ENCODE measurements at places on chromosomes 2 and 18.

DNA sequence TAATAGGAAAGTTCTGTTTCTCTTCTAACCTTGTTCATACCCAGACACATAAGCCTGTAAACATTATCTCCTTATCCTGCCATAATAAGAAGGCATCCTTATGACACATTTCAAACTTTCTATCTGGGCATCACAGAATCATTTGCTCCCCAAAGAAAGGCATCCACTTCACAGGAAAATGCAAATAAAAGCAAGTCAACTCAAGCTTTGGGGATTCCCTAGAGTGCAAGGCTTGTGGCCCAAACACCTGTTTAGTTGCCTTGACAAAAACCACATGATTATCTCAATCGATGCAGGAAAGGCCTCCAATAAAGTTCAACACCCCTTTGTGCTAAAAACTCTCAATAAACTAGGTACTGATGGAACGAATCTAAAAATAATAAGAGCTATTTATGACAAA lies 195.7 kb upstream of the GALNT5 start:
- DNase-seq = no peak

DNA sequence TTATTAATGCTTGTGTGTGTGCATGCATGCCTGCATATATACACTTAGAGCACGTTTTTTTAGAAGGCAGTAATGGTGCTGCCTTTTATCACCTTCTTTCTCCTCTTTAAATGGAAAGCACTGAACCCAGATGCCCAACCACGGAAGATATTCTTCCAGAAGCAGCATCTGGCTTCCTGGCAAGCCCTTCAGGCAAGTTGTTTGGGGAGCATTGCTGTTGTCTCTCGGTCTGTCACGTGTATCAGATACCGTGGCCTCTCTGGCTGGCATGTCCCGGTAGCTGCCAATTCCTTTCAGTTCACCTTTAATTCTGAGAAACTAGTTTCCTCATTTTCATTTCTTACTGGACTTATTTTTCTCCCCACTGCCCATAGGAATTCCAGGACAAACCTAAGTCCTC lies 587.8 kb downstream of the ARHGAP15 start:
- no peak for DNase-seq

DNA sequence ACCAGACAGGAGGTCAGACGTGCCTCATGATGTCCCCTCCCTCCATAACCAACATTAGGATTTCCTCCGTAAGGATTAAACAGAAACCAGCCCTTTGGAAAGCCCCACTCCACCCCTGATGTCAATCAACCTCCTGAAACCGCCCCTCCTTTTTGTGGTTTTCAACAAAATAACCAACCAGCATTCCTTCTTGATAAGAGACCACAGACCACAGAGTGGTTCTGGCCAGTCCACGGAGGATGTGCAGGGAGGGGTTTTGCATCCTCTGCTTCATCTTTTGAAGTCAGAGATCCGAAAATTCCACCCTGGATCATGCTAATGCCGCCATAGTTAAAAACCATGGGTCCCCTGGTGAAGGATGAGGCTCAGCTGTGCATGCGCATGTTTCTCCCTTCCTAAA lies 180.0 kb upstream of the CCDC150 start:
- no peak for DNase-seq

- DNase-seq = no peak
These were observed 390.7 kb downstream of the METTL4 start for GRCh38 chr18:2180586-2180985.

DNA sequence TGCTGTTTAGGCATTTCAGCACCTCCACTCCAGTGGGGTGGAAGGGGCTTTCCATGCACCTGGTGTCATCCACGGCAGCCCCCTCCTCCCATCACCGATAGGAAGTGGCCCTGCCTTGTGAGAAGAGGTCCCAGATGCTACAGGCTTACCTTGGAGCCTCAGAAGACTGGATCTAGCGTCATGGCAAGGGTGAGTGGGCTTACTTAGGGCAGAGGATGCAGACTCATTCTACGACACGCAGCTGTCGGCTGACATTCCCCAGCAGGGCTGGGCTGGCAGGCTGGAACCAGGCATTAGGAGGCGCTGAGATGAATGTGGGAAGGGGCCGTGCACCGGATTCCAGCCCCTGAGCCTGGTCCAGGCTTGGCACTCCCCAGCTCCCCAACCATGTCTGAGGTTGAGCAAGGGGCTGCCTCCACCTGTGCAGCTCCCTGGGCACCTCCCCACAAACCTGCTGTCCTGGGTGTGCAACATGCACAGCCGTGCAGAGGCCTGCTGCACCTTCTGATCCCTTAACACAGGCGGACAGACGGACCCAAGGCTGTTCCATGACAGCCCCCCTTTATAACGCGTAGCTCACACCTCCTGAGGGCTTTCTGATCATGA lies 1.7 kb upstream of the PRLH start:
- DNase-seq = no peak

DNA sequence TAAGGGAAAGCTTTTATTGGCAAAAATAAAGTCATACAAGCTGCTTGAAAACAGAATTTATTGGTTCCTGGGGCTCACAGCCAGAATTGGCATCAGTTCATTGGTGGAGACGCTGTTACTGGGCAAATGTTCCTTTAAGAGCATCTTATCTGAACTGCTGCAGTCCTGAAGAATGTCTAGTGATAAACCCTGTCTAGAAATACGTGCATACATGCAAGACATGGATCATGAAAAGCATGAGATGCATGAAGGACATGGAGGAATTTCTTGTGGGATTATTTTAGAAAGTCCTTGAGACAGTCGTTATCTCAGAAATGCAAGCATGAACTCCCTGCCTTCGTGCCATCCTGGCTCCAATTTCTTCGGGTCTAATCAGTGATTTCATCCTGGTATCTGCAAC lies 32.5 kb upstream of the FHOD3 start:
- no peak for DNase-seq
